AG20443 (cell line): ENCODE measurements at places on chromosomes 5 and 9.

DNA sequence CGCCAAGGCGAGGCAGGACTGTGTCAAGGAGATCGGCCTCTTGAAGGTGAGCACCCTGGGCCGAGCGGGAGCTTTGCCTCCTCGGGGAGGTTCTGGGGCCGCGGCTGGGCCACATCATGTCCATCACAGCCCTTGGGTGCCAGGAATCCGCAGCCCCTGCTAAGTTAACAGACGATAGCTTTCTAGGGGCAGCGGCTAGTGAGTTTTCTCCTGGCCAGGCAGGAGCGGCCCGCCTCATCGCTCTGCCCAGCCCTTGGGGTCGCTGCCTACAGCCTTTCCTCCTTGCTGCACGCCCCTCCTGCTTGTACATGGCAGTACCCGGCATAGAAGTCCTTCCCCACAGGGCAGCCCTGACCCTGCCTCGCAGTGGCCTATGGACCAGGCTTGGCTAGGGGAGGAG is 56.2 kb downstream of the NEK6 start:
- DNase-seq = no peak

DNA sequence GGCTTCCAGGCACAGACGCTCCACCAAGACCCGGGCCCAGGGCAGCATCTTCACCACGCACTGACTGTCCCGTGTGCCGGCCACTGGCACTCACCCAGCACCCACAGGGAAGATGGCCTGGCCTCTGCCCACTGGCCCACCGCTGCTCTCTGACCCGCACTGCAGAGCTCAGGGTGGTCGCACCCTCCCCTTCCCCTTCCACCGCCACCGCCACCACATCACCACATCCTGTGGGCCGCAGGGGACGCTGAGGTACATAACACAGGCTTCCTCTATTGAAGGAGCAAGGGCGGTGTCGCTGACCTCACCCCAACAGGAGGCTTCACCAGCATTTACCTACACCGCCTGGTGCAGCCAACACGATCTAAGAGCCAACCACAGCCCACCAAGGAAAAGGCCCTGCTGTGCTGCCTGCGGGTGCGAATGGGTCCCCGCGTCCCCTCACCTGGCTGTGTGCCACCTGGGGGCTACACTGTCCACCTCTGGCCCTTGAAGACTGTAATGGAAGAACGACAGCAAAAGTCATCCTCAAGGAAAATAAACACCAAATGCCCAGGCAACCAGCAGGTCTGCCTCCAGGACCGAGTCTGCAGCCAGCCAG is 101.8 kb downstream of the CAMSAP1 start:
- DNase-seq = no peak

DNA sequence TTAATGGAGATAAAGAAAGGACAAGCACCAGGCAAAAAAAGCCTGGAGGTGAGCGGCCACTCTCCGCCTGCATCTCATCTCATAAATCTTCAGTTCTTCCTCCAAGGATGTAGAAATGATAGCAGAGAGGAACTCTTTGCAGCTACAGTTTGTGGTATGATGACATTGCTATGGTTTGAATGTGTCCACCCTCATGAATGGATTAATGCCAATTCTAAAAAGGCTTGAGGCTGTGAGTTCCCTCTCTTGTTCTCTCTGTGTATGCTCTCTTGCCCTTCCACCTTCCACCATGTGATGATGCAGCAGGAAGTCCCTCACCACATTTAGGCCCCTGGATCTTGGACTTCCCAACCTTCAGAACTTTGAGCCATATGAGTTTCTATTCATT is 126.4 kb downstream of the SPOCK1 start:
- peak; percentile 58 for DNase-seq

GRCh38 chr9:127637322-127637847 is 25.3 kb downstream of the STXBP1 start:
- DNase-seq = peak; percentile 69

DNA sequence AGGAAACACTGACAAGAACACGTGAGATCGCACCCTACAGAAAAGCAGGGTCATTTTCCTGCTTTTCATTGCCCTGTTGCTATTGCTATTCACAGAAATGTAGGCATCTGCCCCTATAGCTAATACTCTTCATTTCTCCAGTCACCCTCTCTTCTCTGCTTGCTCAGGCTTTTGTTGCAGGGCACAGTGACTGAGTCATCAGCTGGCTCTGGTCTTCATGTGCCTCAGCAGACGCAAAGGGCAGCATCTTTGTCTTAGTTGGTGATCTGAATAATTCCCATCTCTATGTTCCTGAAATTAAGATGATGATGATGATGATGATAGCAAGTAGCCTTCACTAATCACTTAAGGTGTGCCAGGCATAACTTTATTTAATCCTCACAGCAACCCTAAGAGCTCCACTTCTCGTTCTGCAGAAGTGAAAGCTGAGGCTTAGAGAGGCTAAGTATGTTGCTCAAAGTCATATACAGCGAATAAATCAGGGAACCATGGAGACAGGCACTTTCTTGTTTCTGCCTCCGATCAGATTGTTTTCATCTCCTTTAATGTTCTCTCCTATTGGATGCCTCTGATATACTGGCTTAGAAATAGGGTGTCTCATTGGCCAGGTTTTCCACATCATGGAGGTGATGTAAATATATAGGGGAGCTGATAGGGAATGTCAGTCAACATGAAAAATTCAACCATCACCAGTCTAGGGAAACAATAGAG is 133.0 kb upstream of the STK32A start:
- DNase-seq = peak; percentile 37
